ENCODE measurements at places on chromosomes 13 and 19.

DNA sequence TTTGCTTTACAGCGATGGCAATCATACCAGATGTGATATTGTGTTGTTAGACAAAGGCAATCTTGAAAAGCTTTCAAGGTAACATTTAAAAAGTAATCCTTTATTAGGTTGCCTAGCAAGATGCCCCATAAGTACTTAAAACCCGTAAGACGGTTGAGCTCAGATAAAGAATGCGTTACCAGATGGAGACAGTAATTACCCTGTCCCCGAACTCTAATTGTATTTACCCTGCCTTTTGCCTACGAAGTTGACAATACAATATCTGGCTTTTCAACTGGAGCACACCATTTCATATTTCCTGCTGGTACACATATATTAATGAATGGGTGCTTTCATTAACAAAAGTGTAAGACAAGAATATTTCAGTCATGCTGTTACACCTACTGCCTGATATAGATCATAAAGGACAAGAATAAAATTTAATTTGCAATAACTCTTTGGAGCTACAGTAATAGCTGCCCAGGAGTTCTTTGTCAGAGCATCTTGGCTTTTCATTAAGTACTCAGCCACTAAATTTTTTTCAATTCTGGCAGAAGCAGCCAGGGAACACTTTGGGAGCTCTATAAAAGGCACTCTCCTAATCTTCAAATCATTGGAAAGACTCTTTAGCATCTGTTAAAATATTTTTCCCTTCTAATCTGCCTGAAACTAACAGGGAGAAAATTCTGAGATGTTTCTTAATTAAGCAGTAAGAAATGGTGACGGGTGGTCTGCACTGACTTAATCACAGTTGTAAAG, 63.8 kb downstream of the DCT start:
- DNase-seq = no peak

DNA sequence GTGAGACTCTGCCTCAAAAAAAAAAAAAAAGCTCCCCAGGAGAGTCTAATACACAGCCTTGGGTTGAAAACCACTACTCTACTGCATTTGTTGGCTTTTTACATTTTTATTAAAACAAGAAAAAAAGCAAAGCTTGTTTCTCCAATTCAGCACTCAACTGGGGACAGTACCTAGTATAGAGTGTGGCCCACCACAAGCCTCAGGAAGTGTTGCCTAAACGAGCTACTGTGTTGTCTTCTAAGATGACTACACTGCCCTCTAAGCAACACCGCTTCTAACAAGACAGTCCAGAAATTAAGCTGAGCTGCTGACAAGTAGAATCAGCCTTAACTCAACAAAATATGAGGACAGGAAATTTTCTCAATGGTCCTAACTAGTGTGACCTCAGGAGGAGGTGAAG, 522.2 kb downstream of the FGF9 start:
- DNase-seq = peak; percentile 59

- no peak for DNase-seq
These were observed 182.1 kb downstream of the PCDH17 start for GRCh38 chr13:57813651-57814050.

- DNase-seq = no peak
These were observed 35.6 kb downstream of the NDFIP2 start for GRCh38 chr13:79516595-79516994.

GRCh38 chr19:34131100-34131499, 41.2 kb upstream of the LSM14A start:
- no peak for DNase-seq

DNA sequence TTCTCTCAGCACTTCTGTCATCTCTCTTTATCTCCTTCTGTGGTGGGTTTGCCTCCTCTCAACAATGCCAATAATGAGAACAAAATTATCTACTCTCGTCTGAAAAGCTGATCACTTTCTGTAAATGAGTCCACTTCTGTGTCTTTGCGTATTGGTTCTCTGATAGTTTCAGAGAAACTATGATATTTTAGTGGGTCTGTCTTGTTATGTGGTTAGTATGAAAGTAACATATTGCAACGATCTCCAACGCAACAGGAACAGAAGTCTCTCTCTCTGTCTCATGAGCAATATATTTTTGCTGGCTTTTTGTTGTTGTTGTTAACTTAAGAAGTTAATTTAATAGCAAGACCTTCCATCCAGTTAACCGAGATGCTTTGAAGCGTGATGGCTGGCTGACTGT, 47.8 kb upstream of the SLITRK6 start:
- no peak for DNase-seq

All from activated CD8-positive, alpha-beta memory T cell treated with anti-CD3 and anti-CD28 coated beads, Interleukin-2, amount 10 ng/mL, durations not matched to agents 7 days and 5 days (primary cell).